ENCODE measurements at places on chromosomes 1 and 21.

DNA sequence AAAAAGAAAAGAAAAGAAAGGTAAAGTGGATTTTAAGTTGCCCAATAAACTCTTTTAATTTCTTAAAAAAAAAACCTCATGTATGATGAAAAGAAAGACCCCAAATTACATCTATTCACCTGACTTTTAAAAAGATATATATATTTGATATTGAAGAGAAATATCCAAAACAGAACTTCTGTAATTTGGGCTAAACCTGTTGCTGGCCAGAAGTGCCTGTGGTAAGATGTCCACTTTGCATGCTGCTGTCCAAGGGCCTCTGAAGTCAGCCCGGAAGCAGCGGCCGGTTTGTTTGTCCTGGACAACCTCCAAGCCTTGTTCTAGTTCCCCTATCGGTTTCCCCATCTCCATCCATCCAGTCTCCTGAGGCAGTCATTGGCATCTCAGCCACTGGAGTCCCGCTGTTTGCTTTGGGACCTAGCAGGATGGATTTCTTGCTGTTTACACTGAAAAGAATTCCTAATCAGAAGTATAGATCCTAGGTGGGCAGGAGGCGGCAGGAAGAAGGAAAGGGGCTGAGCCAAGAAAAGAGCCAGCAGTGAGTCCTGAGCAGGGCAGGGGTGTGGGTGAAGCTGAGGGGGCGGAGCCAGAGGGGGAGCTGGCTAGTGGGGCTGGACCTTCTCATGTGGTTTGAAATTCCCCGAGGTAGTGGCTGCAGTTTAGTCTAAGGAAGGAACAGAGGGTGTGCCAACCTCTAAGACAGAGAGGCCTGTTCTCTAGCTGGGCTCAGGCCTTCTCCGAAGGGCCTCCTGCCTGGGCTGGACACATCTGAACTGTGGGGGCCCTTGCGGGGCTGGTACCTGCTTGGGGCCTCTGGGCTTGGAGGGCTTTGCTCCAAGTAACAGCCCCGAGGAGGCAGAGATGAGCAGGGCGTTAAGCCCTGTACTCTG lies 3.3 kb downstream of the NCMAP start:
- DNase-seq: no peak

- no peak for DNase-seq
These were observed 124.0 kb downstream of the DMRTB1 start for GRCh38 chr1:53583021-53583867.

GRCh38 chr1:30916296-30916695 lies 7.7 kb upstream of the SDC3 start:
- no peak for DNase-seq

GRCh38 chr1:22509815-22510214 lies 53.5 kb upstream of the EPHA8 start:
- DNase-seq: no peak

GRCh38 chr21:38343691-38344090 lies 86.9 kb downstream of the KCNJ15 start:
- no peak for DNase-seq

- no peak for DNase-seq
These were observed 207.2 kb downstream of the PBX1 start for GRCh38 chr1:164765992-164766720.

- DNase-seq: no peak
These were observed 1.0 kb upstream of the CDKN2C start for GRCh38 chr1:50968821-50969610.

All from stimulated activated CD4-positive, alpha-beta T cell treated with anti-CD3 and anti-CD28 coated beads, Interleukin-1b, Interleukin-23, amount 100 ng/mL, for 24 hours (primary cell).